ENCODE measurements at places on chromosomes 7 and 10.
A peak's percentile ranks its signal among the peaks of the same experiment; 100 is the strongest.

DNA sequence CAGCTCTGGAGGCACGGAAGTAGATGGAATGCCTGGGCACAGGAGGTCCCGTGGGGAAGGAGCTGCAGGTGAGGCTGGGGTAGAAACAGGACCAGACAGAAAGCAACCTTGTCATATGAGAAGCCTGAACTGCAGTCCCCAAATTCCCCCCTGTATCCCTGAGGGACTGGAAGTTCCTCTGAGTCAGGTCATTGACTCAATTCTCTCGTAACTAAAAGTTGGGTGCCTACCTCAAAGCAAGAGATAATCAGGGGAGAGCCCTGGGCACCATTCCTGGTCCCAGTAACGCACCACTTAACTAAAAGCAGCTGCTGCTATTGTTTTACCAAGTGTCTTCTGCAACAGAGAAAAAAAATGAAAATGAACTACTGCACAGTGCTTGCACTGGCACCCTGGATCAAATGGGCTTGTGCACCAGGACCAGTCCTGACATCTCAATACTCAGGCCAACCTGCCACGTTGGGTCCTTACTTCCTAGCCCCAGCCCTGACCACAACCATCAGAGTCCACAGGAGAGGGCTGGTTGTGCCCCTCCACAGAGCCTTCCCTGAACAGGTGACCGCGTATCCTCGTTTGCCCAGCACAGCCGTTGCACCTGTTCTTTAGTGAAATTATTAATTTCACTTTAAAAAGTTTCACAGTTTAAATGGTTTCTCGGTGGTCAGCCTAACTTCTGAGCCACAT lies 79.3 kb downstream of the GRID1 start:
- H3K27me3 ChIP-seq, result no peaks in the 10 kb centered on the region
- DNase-seq, result no peak
- H3K4me1 ChIP-seq, result no peaks in the 10 kb centered on the region

DNA sequence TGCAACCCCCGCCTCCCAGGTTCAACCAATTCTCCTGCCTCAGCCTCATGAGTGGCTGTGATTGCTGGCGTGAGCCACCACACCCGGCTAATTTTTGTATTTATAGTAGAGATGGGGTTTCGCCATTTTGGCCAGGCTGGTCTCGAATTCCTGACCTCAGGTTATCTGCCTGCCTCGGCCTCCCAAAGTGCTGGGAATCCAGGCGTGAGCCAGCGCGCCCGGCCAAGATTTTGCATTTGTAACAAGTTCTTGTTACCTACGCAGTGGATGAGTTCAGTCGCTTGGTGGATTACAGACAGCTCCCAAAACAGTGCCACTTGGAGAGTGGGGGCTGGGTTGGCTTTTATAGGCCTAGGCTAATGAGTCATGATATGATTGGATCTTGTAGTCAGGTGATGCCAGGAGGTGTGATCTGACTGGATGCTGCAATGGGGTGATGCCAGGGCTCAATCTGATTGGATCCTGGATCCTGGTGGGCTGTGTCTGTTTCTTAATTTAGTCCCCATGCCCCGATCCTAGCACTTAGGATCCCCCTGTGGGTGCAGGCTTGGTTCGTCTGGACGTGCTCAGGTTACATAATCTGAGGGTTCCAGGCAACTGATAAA lies 20.3 kb downstream of the SBDS start:
- no peaks in the 10 kb centered on the region for H3K27me3 ChIP-seq
- H3K36me3 ChIP-seq, result no peaks in the 10 kb centered on the region
- H3K4me1 ChIP-seq, result no peaks in the 10 kb centered on the region
- no peak for DNase-seq
- H3K27ac ChIP-seq, result no peak overlapping the region
- no peak overlapping the region for H3K4me3 ChIP-seq

- no peaks in the 10 kb centered on the region for H3K4me1 ChIP-seq
- H3K27ac ChIP-seq, result no peak overlapping the region
- H3K4me3 ChIP-seq, result no peak overlapping the region
- H3K36me3 ChIP-seq, result no peaks in the 10 kb centered on the region
- peaks cover 5% of the 10 kb centered on the region for H3K27me3 ChIP-seq
- no peak for DNase-seq
These were observed 6.5 kb downstream of the COBL start for GRCh38 chr7:51310131-51310583.

GRCh38 chr7:81624650-81625631 lies 144.9 kb downstream of the HGF start:
- H3K36me3 ChIP-seq, result no peaks in the 10 kb centered on the region
- H3K27me3 ChIP-seq, result no peaks in the 10 kb centered on the region
- H3K4me1 ChIP-seq, result no peaks in the 10 kb centered on the region

DNA sequence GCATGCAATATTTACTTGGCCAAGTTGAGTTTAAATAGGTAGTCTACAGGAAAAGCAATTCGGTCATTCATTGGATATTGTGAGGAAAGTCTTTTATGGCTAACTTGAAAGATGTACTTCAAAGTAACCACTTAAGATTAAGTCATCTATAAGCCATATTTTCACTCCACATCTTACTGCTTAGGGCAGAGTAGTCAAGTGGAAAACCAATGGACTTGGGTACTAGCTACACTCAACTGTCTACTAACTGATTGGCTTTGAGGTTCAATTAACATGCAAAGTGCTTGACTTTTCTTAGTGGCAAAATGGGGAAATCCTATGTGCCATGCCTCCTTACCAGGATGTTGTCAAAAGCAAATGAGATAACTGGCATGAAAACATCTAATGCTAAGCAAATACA lies 51.0 kb downstream of the CAV1 start:
- H3K36me3 ChIP-seq, result no peaks in the 10 kb centered on the region
- DNase-seq, result no peak
- H3K27ac ChIP-seq, result no peak overlapping the region
- H3K27me3 ChIP-seq, result no peaks in the 10 kb centered on the region
- peaks cover 12% of the 10 kb centered on the region for H3K4me1 ChIP-seq

GRCh38 chr7:153022475-153023193 lies 263.1 kb downstream of the ACTR3B start:
- no peak overlapping the region for H3K27ac ChIP-seq
- no peaks in the 10 kb centered on the region for H3K27me3 ChIP-seq
- H3K4me3 ChIP-seq, result no peak overlapping the region
- no peaks in the 10 kb centered on the region for H3K36me3 ChIP-seq
- H3K4me1 ChIP-seq, result no peaks in the 10 kb centered on the region

DNA sequence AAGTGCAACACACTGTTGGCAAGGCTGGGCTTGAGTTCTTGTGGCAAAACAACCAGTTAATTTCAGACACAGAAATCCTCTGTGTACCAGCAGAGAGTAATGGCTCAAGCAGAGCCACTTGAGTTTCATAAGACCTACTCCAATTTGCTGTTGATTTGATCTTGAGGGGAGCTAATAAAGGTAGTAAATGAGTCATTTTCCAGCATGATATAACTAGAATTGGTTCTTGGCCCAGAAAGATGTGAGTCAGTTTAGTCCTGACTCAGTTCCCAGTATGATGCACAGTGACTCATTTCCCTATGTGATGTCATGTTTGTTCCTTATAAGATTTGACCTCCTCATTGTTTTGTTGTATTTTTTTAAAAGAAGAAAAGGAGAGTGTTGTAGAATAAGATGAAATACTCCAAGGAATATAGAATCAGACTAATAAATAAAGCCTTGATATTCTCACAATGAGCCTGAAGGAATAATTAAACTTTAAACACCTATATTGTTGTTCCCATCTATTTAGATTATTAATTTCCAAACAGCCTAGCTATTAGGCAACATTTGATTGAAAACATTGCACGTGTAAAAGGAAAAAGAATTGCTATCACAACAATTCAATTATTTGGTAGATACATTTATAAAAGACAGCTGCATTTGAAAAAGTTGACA lies 186.2 kb downstream of the REEP3 start:
- peaks cover 23% of the 10 kb centered on the region for H3K4me1 ChIP-seq
- H3K27me3 ChIP-seq, result no peaks in the 10 kb centered on the region
- DNase-seq, result no peak
- no peaks in the 10 kb centered on the region for H3K36me3 ChIP-seq

DNA sequence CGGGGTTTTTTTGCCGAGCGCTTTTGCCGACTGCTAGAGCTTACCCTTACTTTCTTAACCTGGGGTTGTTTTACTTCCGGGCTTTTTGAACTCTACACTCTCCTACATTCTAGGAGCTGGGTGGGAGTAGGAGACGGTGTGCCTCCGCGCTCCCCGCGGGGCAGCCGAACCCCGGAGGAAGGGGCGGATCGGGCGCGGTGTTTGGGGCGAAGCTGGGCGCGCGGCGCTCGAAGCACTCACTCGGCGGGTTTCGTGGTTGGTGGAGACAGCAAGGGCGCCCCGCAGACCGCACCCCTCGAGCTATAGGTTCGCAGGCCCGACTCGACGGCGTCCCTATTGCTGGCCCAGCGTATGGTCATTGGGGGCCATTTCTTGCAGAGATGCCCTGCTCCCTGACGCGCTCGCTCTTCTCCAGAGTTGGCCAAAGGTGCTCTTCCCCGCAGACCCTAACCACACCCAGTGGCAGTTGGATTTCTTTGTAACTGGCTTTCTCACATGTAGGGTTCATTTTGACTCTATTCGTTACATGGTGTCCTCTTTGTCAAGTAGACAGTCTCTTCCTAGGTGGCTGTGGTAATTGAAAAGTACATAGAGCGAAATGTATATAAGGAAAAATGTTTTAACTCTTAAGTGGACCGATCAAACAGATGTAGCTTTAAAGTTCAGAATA lies 364 bp downstream of the ZNF518A start:
- H3K36me3 ChIP-seq, result peaks cover 9% of the 10 kb centered on the region
- peaks cover 12% of the 10 kb centered on the region for H3K4me1 ChIP-seq
- H3K27me3 ChIP-seq, result peaks cover 3% of the 10 kb centered on the region
- peak overlapping the region; percentile 91 for H3K4me3 ChIP-seq
- DNase-seq, result no peak

GRCh38 chr7:134699021-134699818 lies 52.6 kb downstream of the BPGM start:
- H3K36me3 ChIP-seq, result no peaks in the 10 kb centered on the region
- H3K27me3 ChIP-seq, result no peaks in the 10 kb centered on the region
- no peak overlapping the region for H3K27ac ChIP-seq
- H3K4me1 ChIP-seq, result no peaks in the 10 kb centered on the region
- DNase-seq, result no peak
- no peak overlapping the region for H3K4me3 ChIP-seq

- no peaks in the 10 kb centered on the region for H3K27me3 ChIP-seq
- DNase-seq, result no peak
- H3K36me3 ChIP-seq, result no peaks in the 10 kb centered on the region
- H3K27ac ChIP-seq, result peak overlapping the region; percentile 84
- peaks cover 27% of the 10 kb centered on the region for H3K4me1 ChIP-seq
- no peak overlapping the region for H3K4me3 ChIP-seq
These were observed 41.5 kb downstream of the CYP17A1 start for GRCh38 chr10:102795453-102796406.

- H3K36me3 ChIP-seq, result no peaks in the 10 kb centered on the region
- no peak for DNase-seq
- no peaks in the 10 kb centered on the region for H3K4me1 ChIP-seq
These were observed 364.3 kb upstream of the PLXDC2 start for GRCh38 chr10:19451937-19452336.

DNA sequence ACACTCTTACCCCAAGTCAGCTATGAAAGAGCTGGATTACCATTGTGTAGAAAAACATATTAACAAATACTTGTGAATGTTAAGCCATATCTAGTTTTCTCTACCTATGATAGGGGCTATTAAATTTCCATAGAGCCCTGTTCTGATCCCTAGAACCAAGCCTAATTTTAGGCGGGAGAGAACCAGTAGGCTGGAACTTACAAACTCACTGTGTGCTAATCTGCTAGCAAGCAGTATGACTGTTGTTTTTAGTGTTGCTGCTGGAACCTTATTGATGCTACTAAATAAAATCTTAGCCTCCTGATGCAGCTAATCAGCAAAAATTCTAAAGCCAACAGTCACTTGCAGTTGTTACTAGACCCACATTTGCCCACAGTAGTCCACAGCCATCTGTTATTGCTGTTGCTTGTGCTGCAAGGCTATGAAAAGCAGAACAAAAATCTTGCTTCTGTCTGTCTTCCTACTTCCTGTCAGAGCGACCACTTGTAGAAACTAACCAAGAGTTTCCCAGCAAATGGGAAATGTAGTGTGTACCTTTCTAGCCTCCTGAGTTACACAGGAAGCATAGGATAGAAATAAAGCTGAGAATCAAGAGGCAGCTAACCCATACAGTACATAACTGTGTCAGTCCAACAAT lies 368.4 kb downstream of the ARL4A start:
- peak overlapping the region; percentile 93 for H3K27ac ChIP-seq
- H3K36me3 ChIP-seq, result no peaks in the 10 kb centered on the region
- H3K4me1 ChIP-seq, result peaks cover 43% of the 10 kb centered on the region

GRCh38 chr10:1070919-1071318 lies 14.7 kb downstream of the WDR37 start:
- H3K4me1 ChIP-seq, result no peaks in the 10 kb centered on the region
- H3K27ac ChIP-seq, result no peak overlapping the region
- DNase-seq, result no peak
- H3K27me3 ChIP-seq, result no peaks in the 10 kb centered on the region
- H3K4me3 ChIP-seq, result no peak overlapping the region
- peaks cover 26% of the 10 kb centered on the region for H3K36me3 ChIP-seq

DNA sequence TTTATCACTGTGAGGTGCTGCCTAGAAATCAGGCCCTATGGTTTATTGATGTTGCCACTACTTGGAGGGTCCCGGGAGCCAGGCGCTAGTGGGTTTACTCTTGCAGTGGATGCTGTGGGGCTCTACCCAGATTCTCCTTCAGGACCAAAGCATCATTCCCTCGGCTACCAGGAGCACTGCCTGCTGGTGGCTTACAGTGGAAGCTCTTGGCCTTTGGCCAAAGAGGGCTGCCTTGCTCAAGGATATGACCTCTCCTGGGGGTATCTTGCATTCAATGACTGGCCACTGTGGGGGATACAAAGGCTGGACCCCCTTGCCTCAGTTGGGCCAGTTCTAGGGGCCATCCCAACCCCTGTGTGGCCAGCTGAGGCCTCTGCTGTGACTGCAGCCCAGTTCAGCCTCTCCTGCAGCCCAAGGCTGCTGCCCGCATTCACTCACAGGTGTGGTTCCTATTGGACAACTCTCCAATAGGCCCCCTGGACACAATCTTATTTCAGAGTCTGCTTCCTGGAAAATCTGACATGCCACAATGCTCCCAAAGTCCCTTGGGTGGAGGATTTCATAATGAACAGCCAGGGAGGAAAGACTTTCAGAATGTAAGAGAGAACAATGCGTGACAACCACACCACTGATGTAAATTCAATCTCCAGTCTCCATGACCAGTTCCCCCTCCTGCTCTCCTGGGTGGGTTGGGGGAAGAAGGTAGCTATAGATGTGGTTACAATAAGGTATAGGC lies 196.3 kb downstream of the SNX10 start:
- no peaks in the 10 kb centered on the region for H3K27me3 ChIP-seq
- no peak for DNase-seq
- no peaks in the 10 kb centered on the region for H3K36me3 ChIP-seq

GRCh38 chr10:72692994-72693781 lies 1.2 kb downstream of the MCU start:
- H3K4me3 ChIP-seq, result peak overlapping the region; percentile 91
- no peak overlapping the region for H3K27ac ChIP-seq
- peaks cover 28% of the 10 kb centered on the region for H3K4me1 ChIP-seq
- H3K36me3 ChIP-seq, result no peaks in the 10 kb centered on the region
- no peak for DNase-seq
- no peaks in the 10 kb centered on the region for H3K27me3 ChIP-seq

Measured in B cell (primary cell).